ENCODE measurements at places on chromosomes 5 and 9.

DNA sequence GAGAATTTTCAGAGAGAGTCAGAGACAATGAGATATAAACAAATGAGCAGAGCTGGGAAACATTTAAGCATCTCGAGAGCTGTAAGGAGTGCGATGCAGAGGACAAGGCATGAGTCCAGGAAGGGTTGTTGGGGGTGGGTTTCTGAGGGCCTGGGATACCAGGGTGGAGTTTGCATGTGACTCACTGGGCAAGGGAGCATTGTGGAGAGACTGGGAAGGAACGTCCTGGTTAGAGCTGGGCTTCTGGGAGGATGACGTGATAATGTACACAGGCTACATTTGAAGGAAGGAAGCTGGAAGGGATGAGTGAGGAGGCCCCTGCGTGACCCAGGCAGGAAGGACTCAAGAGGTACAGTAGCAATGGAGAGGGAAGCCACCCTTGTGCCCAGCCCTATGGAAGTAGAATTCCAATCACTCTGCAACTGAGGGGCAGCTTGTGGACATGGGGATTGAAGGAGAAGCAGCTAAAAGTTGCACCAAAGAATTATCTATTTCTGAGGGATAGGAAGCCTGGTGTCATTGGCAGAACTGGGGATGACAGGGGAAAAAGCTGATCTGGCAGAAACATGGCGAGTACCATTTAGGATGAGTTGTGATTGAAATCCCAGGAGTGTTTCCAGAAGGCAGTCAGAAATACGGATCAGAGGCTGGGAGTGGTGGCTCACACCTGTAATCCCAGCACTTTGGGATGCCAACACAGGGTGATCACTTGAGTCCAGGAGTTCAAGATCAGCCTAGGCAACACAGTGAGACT lies 59.3 kb upstream of the AFAP1L1 start:
- DNase-seq, result no peak

GRCh38 chr9:100204796-100205195 lies 105.8 kb downstream of the INVS start:
- no peak for DNase-seq

- DNase-seq, result no peak
These were observed 28.6 kb downstream of the GFPT2 start for GRCh38 chr5:180324601-180324950.

DNA sequence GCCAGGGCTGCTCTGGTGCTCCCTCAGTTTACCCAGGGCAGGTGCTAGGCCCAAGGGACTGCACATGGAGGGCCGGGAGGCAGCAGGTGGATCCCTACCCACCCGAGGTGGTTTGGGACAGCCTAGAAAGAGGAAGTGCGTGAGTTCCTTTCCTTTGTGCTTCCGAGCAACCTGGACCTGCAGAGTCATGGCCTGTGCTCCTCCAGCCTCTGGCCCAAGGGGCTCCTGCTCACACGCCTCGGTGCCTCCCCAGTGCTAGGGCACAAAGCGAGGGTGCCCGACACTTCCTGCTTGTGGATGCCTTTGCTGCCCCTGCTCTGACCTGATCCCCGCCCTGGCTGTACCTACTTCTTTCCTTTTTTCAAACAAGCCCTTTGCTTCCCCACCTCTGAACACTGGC lies 79.3 kb downstream of the RXRA start:
- DNase-seq, result no peak

- no peak for DNase-seq
These were observed 24.0 kb downstream of the NAA35 start for GRCh38 chr9:85964949-85965348.

GRCh38 chr9:4596165-4596922 lies 65.8 kb upstream of the PLPP6 start:
- no peak for DNase-seq

DNA sequence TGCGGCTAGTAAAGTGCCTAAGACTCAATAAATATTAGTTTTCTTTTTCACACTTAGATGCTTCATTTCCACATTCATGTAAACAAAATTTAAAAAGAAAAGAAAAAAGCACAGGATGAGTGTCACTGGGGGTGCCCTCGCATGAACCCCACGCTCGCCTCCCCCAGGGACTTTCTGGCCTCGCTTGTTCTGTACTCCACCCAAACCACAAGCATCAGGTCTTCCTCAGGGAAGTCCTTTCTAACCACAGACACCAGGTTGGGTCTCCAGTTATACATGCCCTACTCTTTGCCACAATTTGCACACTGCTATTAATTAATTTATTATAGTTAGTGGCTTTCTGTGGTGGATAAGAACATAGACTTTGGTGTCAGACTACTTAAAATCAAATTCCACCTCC lies 92.4 kb downstream of the RORB start:
- DNase-seq, result no peak

DNA sequence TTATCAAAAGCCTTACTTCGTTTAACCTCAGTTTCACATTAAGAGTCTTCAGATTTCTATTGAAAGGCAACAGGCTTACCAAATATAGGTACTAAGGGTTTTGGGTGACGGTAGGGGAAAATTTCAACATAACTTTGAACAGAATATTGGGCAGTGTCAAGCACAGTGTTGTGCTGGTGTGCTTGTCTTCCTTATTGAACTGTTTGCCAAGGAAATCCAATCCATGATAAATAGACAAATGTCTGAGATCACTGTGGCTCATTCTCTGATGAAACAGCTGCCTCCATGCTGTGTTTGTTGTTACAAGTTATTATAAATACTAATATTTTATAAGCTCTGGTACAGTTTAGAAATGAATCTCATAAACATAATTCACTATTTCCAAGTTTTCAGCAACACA lies 730.1 kb downstream of the NR2F1-AS1 start:
- DNase-seq, result no peak

- no peak for DNase-seq
These were observed 244.8 kb upstream of the HAPLN1 start for GRCh38 chr5:83965441-83965840.

DNA sequence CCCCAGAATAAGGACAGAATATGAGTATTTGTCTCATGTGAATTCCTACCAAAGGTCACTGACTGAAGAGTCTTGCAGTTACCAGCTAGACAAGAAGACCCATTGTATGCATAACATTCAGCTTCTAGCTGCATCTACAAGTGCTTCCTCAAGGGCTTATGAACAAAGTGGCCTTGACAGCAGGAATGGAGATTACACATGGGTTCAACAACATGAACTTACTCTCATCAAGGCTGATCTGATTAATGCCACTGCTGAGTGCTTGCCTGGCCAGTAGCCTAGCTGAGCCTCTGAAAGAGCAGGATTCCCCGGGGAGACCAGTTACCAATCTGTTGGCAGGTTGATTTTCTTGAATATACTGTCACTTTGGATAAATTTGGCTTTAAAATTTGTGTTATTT lies 76.7 kb upstream of the CHD1 start:
- no peak for DNase-seq

DNA sequence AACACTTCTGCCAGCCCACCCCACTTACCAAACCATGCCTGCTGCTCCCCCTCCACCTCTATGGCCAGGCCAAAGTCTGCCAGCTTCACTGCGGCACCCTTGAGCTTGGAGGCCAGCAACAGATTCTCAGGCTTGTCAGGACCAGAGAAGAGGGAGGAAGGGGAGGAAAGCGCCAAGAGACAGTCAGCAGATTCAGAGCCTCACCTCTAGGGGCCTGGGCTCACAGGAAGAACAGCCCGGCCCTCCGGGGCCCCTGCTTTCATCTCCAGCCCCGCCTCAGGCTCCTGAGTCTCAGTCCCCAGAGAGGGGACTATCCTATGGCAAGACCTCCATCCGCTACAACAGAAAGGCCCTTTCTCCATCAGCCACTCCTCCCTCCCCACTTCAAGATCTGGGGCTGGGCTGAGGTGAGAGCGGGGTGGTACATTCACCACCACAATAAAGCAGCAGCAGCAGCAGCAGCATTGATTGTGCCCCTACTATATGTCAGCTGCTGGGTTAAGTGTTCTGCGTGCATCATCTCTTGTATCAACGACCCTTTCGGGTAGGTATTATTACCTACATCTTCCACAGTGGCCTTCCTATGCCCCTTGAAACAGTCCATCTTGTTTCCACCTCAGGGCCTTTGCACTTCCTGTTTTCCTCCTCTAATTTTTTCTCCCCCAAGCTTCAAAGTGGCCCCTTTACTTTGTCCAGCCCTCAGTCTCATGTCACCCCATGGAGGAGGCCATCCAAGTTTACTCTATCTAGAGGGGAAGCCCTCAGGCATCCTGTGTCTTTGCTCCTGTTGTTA lies 36.0 kb downstream of the CAMK2A start:
- no peak for DNase-seq

- DNase-seq, result no peak
These were observed 69.3 kb downstream of the ALDH7A1 start for GRCh38 chr5:126525630-126526245.

- no peak for DNase-seq
These were observed 192.4 kb downstream of the ADAMTSL1 start for GRCh38 chr9:18666348-18666747.

DNA sequence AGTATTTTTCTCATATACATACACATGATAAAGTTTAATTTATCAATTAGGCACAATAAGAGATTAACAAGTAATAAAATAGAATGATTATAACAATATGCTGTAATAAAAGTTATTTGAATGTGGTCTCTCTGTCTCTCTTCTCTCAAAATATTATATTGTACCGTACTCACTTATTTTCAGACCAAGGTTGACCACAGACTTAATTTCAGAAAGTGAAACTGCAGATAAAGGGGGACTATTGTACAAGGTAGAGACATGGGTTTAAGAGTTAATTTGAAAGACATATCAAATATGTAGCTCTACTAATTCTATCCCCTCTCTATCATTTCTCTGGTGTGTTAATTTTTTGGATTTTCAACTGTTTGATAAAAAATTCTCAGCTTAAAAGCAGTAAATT lies 20.0 kb upstream of the C9 start:
- DNase-seq, result no peak

DNA sequence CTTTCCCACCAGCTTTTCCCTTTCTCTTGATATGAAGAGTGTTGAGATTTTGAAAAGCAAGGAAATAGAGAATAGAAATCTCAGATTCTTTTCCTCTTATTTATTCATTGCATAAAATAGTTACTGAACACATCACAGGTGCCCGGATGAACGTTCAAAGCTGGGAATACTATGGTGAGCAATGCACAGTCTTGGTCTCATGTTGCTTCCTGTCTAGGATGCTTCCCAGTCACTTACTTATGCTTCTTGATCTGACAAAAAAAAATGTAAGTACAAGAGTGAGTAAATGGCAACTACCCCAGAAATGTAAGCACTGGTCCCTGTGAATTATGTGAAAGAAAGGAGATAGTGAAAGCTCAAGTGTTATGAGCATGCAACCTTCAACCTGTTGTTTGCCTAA lies 153.5 kb upstream of the S1PR3 start:
- no peak for DNase-seq

DNA sequence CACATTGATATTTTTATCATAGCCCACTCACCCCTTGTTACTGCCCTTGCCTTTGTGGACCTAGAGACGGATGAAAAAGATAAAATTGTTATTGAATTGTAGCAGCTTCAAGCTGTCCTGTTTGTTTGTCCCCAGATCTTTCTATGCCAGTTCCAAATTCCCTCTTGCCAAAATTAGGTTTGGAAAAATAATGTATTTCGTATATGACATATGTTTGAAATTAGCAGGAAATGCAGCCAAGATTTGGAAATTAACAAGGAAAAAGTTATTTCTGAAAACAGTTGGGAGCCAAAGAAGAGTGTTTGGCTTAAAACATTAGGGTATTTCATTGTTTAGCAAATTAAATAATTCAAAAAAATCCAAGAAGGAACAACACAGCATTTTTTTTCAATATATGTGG lies 33.5 kb downstream of the SPATA31D1 start:
- no peak for DNase-seq

- no peak for DNase-seq
These were observed 321.3 kb downstream of the MARCHF11 start for GRCh38 chr5:15858326-15858725.

DNA sequence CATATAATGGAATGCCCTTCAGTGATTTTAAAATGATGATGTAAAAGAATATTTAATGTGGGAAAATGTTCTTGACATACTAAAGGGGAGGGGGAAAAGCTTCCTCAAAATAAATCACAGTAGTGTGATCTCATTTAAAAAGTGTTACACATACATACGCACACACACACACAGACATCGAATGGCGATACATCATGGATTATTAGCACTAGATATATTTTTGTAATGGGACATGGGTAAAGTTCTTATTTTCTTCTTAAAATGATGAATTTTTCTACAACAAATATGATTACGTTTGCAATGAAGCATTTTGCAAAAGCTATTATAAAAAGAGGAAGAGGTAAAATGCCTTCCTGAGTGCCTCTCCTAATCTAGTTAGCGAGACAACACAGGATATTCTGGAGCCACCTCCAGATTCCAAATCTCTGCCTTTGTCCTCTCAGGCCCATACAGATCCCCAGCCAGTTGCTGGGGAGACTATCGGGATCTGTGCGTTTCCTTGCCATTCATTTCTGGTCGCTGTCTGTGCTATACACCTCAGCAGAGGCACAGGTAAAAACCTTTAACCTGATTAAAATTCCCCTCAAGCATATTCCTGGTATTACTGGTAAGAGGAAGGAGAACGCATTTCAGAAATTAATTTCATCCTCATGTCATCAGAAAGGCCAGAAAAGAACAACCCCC lies 69.6 kb downstream of the SLC28A3 start:
- no peak for DNase-seq

DNA sequence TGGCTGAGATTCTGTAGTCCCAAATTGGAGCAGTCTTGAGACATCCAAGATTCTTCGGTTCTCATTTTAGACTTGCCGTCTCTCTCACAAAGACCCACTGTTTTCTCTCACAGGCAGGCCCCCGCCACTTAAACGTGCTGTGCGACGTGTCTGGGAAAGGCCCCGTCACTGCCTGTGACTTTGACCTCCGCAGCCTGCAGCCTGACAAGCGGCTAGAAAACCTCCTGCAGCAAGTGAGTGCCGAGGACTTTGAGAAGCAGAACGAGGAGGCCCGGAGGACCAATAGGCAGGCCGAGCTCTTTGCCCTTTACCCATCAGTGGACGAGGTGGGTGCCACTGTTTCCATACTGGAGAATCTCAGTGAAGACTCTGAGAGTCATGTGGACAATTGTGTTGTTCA lies 97.2 kb downstream of the DOCK8 start:
- no peak for DNase-seq

DNA sequence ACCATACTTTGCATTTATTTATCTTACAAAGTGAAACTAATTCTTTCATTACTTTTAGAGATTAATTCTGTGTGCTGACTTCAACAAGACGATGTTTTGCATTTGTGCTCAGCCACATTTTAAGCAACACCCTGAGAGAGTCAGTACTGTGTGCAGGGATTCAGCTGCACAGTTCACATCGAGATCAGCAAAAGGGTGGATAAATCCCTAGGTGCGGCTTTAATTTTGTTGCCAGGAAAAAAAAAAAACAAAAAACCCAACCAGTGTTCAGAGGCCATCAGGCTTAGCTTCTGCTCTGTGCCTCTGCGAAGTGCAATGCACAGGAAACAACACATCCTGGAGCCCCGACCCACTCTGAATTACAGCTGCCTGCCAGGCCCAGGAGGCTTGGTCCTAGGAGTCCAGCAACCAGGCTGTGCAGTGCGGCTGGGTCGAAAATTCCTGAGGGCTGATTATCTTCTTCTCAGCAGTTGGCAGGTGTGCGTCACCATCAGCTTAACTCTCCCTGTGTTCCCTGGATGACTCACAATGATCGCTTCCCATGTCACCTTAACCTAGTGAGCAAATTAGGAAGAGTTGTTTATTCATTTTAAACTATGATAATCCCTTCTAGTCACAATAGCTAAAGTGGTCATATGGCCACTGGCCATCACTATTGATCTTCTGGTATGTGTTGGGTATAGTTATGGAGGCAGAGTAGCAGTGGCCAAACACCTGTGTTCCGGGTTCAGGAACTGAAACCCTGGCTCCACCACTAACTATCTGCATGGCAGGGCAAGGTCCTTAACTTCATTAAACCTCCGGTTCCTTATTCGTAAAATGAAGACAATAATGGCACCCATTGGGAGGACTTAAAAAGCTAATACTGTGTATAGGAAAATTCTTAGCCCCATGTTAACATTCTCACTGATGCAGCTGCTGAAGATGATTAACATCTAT lies 31.2 kb upstream of the NDUFB6 start:
- no peak for DNase-seq
